ENCODE measurements at places on chromosomes 3 and 15. TPM values are rescaled to one million over a fixed set of nuclear protein-coding genes. Genes with fewer than 3 reads are reported as not detected.

DNA sequence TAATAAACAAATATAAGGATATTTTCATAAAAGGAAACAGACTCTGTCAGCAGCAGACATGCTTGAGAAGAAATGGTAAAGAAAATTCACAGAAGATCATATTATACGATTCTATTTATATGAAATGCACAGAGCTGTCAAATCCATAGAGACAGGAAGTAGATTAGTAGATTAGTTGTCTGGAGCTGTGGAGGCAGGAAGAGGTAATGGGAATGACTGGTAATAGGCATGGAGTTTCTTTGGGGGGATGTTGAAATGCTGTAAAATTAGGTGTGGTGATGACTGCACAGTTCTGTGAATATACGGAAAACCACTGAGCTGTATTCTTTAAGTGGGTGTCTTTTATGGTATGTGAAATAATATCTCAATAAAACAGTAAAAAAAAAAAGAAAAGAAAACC, 35.3 kb downstream of the CEP152 start:
- no peak for DNase-seq

Gene IL12A
- polyA plus RNA-seq, result 0.34 TPM

Gene ISG20
- polyA plus RNA-seq, result 6.4 TPM

Gene POLR2H
- polyA plus RNA-seq, result 90.7 TPM

DNA sequence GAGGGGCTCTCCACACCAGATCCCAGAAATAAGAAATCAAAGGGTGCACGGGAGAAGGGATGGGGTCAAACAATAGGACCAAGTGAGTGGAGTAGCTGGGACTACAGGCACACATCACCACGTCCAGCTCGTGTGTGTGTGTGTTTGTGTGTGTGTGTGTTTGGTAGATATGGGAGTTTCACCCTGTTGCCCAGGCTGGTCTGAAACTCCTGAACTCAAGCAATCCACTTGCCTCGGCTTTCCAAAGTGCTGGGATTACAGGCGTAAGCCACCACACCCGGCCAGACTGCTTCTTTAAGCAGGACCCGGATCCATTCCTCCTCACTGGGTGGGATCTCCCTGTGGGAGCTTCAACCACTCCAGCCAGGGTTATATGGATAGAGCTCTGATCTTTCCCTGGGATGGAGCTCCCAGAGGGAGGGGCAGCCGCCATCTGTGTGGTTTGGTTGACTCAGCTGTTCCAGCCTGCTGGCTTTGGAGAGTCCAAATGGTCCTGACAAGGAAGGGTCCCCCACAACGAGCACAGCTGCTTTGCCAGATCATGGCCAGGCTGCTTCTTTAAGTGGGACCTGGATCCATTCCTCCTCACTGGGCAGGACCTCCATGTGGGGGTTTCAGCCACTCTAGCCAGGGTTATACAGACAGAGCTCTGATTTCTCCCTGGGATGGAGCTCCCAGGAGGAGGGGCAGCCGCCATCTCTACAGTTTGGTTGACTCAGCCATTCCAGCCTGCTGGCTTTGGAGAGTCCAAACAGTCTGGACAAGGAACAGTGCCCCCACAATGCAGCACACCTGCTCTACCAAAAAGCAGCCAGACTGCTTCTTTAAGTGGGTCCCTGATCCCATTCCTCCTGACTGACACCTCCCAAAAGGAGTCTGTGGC, 9.1 kb upstream of the AVEN start:
- no peak for DNase-seq

Gene SLC24A5
- polyA plus RNA-seq, result not detected

- DNase-seq, result no peak
These were observed 35.8 kb upstream of the TNFSF10 start for GRCh38 chr3:172559020-172559419.

DNA sequence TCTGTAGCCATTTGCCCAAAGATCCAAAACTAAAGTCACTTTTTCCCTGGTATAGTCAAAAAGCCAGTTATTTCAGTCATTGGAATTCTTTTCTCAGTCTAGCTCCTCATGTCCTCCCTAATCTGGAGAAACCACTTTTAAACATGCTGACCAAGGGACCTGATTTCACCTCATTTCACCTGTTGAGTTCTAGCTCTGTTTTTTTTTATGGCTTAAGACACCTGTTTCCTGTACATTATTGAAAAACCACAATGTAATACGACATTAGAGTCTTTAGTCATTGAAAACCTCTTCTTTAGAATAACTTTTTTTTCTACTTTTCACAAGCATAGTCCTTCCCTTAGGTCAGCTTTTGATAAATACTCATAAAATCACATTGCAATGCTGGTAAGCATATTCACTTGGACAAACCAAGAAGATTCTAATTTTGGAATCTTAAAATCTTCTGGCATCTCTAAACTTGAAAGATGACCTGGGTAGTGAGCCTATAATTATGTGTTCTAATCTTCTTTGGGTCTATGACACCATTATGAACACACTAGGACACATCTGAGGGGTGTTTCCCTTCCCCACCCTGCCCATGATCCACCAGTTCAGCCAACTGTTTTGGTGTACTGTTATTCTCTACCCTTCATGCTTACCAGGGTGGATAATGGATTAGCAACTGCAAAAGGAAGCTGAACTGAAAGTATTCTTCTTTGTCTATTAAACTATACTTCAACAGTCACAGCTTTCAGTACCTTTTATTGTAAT, 103.5 kb upstream of the FXR1 start:
- no peak for DNase-seq

Gene HESX1
- 0.71 TPM for polyA plus RNA-seq

- no peak for DNase-seq
These were observed 146.7 kb downstream of the NR2E3 start for GRCh38 chr15:71957026-71957425.
